ENCODE measurements at places on chromosomes 2 and 18. TPM values are rescaled to one million over a fixed set of nuclear protein-coding genes. Genes with fewer than 3 reads are reported as not detected.

Gene GAL3ST2
- not detected for total RNA-seq

Gene LIMS4
- 111 TPM for total RNA-seq

Gene DYSF
- total RNA-seq: 148 TPM

Gene CXCR1
- total RNA-seq: not detected

Gene RBMS1
- total RNA-seq: 98.6 TPM

Gene RPRM
- not detected for total RNA-seq

Gene AQP12A
- total RNA-seq: not detected

Gene ADAM23
- 4.5 TPM for total RNA-seq

Gene SATB2
- 1.3 TPM for total RNA-seq

Gene DCDC2C
- not detected for total RNA-seq

Gene GRHL1
- total RNA-seq: 0.57 TPM

Gene SP140
- not detected for total RNA-seq

Gene EXOC6B
- total RNA-seq: 22.2 TPM

Gene ANKRD30BL
- total RNA-seq: not detected

Gene B3GNT7
- total RNA-seq: 0.33 TPM

Gene ANAPC1
- 83.5 TPM for total RNA-seq

Gene GPAT2
- total RNA-seq: 18.3 TPM

Gene SCTR
- total RNA-seq: not detected

Gene PPP1R1C
- under 0.01 TPM for total RNA-seq

Gene MARCHF4
- 5.3 TPM for total RNA-seq

Gene ELP2
- total RNA-seq: 69.1 TPM

Gene IL36G
- not detected for total RNA-seq

Gene DLGAP1
- total RNA-seq: 0.10 TPM

Gene MZT2A
- total RNA-seq: 89.2 TPM

Gene EEF1B2
- 547 TPM for total RNA-seq

Gene TCF23
- not detected for total RNA-seq

Gene VIT
- total RNA-seq: 1.3 TPM

Gene TUBA4B
- not detected for total RNA-seq

Gene LCLAT1
- total RNA-seq: 27.4 TPM

Gene CNNM4
- 3.9 TPM for total RNA-seq

Gene COL4A3
- not detected for total RNA-seq

Gene TUBB8B
- total RNA-seq: not detected

Gene HOXD8
- total RNA-seq: 24.8 TPM

Gene PTMA
- total RNA-seq: 1,307 TPM

Gene TXNDC2
- total RNA-seq: 0.10 TPM

Gene CCNYL1
- 42.0 TPM for total RNA-seq

Gene TRABD2A
- total RNA-seq: 1.1 TPM

Gene SGPP2
- total RNA-seq: not detected

Gene RAB6D
- 0.10 TPM for total RNA-seq

Gene TLX2
- total RNA-seq: not detected

Gene DNAH7
- total RNA-seq: under 0.01 TPM

Gene GKN2
- total RNA-seq: 0.65 TPM

Gene STARD6
- 0.33 TPM for total RNA-seq

Gene FAM124B
- 177 TPM for total RNA-seq

Gene ARHGAP15
- not detected for total RNA-seq

Gene LOXL3
- total RNA-seq: 1.6 TPM

Gene ANKRD23
- 1.9 TPM for total RNA-seq

Gene CSRNP3
- total RNA-seq: 0.19 TPM

Gene DAW1
- 3.3 TPM for total RNA-seq

Gene CCDC85A
- 6.2 TPM for total RNA-seq

Gene CYP26B1
- total RNA-seq: 0.65 TPM

Gene RAB17
- 9.5 TPM for total RNA-seq

Gene ASAP2
- 72.8 TPM for total RNA-seq

Gene MEP1B
- total RNA-seq: not detected

Gene ATOH8
- 13.2 TPM for total RNA-seq

Gene ABCB11
- 0.98 TPM for total RNA-seq

Gene PMAIP1
- total RNA-seq: 10.8 TPM

Gene RAPGEF4
- total RNA-seq: 13.9 TPM

Gene PECR
- 6.1 TPM for total RNA-seq

All from vein endothelial cell (primary cell).